Activated naive CD4-positive, alpha-beta T cell treated with anti-CD3 and anti-CD28 coated beads for 36 hours (primary cell): ENCODE measurements at places on chromosomes 4 and X. TPM values are rescaled to one million over a fixed set of nuclear protein-coding genes. Genes with fewer than 3 reads are reported as not detected.

LRRC66 gene
- not detected for total RNA-seq

- no peak for DNase-seq
- no peak overlapping the region for H3K4me3 ChIP-seq
- peaks cover 4% of the 10 kb centered on the region for H3K27me3 ChIP-seq
- peaks cover 3% of the 10 kb centered on the region for H3K4me1 ChIP-seq
- H3K27ac ChIP-seq, result no peak overlapping the region
- H3K36me3 ChIP-seq, result no peaks in the 10 kb centered on the region
Measured at GRCh38 chr4:1567519-1567807, 116.7 kb downstream of the FAM53A start.

BMX gene
- total RNA-seq, result not detected

- H3K4me3 ChIP-seq, result no peak overlapping the region
- H3K27me3 ChIP-seq, result no peaks in the 10 kb centered on the region
- DNase-seq, result no peak
Measured at GRCh38 chrX:118847676-118848075, 24.1 kb downstream of the ZCCHC12 start.

DNA sequence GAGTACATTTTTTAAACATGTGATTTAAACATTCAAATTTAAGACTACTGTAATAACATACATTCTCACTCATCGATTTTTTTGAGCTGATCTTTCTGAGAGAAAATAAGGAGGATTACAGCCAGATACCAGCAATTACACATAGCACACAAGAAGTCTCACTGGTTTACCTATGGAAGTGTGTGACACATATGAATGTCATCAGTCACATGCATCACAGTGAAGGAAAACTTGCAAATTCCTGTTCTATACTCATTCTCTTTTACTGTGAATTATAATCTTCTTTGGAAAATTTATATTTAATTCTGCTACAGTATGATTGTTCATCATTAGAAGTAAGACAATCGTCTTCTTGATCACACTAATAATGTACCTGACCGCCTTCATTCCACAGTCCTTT, 21.3 kb upstream of the BMP2K start:
- no peaks in the 10 kb centered on the region for H3K36me3 ChIP-seq
- no peaks in the 10 kb centered on the region for H3K27me3 ChIP-seq
- H3K27ac ChIP-seq, result no peak overlapping the region
- no peak overlapping the region for H3K4me3 ChIP-seq

GRCh38 chrX:136146614-136147314, 569 bp upstream of the FHL1 start:
- H3K4me3 ChIP-seq, result peak overlapping the region; percentile 74
- peak overlapping the region; percentile 32 for H3K27ac ChIP-seq
- DNase-seq, result peak; percentile 37
- H3K4me1 ChIP-seq, result peaks cover 26% of the 10 kb centered on the region
- no peaks in the 10 kb centered on the region for H3K27me3 ChIP-seq
- H3K36me3 ChIP-seq, result no peaks in the 10 kb centered on the region
